Lower lobe of right lung (tissue), 2 donors: ENCODE measurements at places on chromosomes 4 and X. TPM values are rescaled to one million over a fixed set of nuclear protein-coding genes. Genes with fewer than 3 reads are reported as not detected.

Gene TLR10
- 1.2 TPM for total RNA-seq

Gene PSAPL1
- not detected for total RNA-seq

Gene NLGN4X
- total RNA-seq, result 4.8 TPM

Gene MBTPS2
- total RNA-seq, result 11.2 TPM

Gene ADGRG2
- 1.1 TPM for total RNA-seq

Gene SASH3
- total RNA-seq, result 74.9 TPM

Gene SHROOM2
- total RNA-seq, result 9.3 TPM

DNA sequence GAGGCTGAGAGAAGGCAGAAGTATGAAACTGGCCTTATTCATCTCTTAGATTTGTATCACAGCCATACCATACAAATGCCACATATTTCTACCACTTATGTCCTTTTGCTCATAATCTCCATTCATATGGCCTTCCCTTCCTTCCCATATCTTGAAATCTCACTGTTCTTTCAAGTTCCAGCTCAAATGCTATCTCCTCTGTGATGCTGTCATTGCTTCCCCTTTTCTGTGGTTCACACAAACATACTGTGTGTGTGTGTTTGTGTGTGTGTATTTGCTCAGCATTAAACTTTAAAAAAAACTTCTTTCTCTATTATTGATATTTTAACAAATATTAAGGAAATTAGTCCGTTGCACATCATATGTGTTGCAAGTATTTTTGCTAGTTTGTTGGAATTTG, 26.7 kb downstream of the PHKA1 start:
- H3K4me1 ChIP-seq, result no peaks in the 10 kb centered on the region
- H3K27me3 ChIP-seq, result no peaks in the 10 kb centered on the region
- no peak overlapping the region for H3K4me3 ChIP-seq
- H3K36me3 ChIP-seq, result no peaks in the 10 kb centered on the region
- H3K27ac ChIP-seq, result no peak overlapping the region
- no peak for DNase-seq

- no peak overlapping the region for H3K4me3 ChIP-seq
- H3K4me1 ChIP-seq, result no peaks in the 10 kb centered on the region
- H3K36me3 ChIP-seq, result no peaks in the 10 kb centered on the region
- H3K27ac ChIP-seq, result no peak overlapping the region
- H3K27me3 ChIP-seq, result no peaks in the 10 kb centered on the region
- no peak for DNase-seq
Observed at GRCh38 chr4:156169011-156169410, 215.3 kb upstream of the CTSO start.

- no peaks in the 10 kb centered on the region for H3K27me3 ChIP-seq
- no peak overlapping the region for H3K27ac ChIP-seq
- peaks cover 9% of the 10 kb centered on the region for H3K4me1 ChIP-seq
Observed at GRCh38 chr4:69744157-69744478, 16.3 kb downstream of the SULT1B1 start.

DNA sequence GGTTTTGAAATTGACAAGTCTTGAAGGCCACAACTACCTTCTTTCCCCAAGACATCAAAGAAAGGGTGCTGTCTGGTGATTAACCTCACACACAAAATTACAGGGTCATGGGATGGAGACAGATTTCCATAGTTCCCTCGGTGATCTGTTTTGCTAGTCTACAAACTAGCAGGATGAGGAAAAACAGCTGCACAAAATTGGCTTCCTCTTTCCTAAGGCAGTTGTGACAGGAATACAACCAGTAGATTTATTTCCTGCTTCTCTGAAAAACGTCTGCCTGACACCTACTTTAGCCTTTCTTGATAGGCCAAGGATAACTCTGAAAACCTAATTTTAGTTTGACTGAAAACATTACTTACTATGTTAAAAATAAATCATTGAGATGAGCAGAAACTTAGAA, 39.6 kb downstream of the DKK2 start:
- no peak overlapping the region for H3K27ac ChIP-seq
- H3K36me3 ChIP-seq, result no peaks in the 10 kb centered on the region
- no peaks in the 10 kb centered on the region for H3K27me3 ChIP-seq
- no peak overlapping the region for H3K4me3 ChIP-seq
- no peaks in the 10 kb centered on the region for H3K4me1 ChIP-seq
- no peak for DNase-seq

- no peak for DNase-seq
- H3K4me3 ChIP-seq, result no peak overlapping the region
- no peaks in the 10 kb centered on the region for H3K4me1 ChIP-seq
Observed at GRCh38 chrX:31609130-31609529, 537.3 kb upstream of the FTHL17 start.

DNA sequence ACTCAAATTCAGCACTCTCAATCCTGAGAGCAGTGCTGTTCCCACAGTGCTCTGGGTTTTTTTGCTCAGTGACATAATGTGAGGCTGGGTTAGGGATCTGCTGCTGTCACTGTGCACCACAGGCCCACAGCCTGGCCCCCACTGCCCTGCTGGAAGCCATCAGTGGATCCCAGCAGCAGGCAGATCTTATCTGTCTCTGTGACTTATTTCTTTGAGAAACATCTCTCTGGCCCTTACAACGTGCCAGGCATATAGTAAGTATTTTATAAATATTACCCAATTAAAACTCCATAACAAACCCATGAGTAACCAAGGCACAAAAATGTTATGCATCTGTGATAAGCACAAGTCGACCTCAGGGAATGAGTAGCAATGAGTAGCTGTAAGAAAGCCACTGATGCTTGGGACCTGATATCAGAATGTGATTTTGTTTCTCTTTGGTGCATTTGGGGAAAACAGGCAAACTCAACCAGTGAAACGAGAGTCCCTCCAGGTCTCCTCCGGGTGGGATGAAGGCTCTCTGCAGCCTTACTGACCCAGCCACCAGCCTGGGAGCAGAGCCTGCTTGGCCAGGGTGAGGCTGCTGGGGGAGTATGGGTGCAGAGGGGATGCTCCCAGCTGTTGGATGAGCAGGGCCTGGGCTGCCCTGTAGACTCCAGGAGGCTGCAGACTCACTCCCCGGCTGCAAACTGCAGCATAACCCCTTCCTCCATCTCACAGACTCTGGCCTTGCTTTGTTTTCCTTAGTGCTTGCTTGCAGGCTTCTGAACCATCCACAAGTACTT, 172.7 kb upstream of the LNX1 start:
- no peaks in the 10 kb centered on the region for H3K27me3 ChIP-seq
- DNase-seq, result no peak
- H3K27ac ChIP-seq, result peak overlapping the region; percentile 8
- no peak overlapping the region for H3K4me3 ChIP-seq
- H3K4me1 ChIP-seq, result peaks cover 8% of the 10 kb centered on the region

GRCh38 chr4:52657618-52658501, 1.2 kb downstream of the USP46 start:
- H3K36me3 ChIP-seq, result no peaks in the 10 kb centered on the region
- peak overlapping the region; percentile 75 for H3K4me3 ChIP-seq
- no peak for DNase-seq
- H3K27ac ChIP-seq, result no peak overlapping the region

DNA sequence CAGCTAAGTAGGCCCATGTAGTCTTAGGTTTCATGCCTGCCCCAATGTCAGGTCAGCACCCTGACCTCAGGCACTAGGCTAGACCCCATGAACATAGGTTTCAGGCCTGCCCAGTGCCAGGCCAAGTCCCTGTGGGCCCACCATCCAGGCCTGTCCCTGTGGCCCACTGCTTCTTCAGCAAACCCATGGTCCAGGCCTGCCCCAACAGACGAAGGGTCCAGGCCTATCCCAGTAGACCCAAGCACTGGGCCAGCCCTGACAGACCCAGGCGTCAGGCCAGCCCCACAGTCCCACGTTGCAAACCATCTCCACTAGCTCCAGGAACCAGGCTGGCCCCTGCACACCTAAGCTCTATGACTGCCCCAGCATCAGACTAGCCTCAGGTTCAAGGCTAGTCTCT, 92.4 kb downstream of the ENOX2 start:
- no peaks in the 10 kb centered on the region for H3K4me1 ChIP-seq
- H3K27ac ChIP-seq, result no peak overlapping the region
- no peak for DNase-seq
- no peak overlapping the region for H3K4me3 ChIP-seq
- H3K36me3 ChIP-seq, result no peaks in the 10 kb centered on the region
- no peaks in the 10 kb centered on the region for H3K27me3 ChIP-seq

DNA sequence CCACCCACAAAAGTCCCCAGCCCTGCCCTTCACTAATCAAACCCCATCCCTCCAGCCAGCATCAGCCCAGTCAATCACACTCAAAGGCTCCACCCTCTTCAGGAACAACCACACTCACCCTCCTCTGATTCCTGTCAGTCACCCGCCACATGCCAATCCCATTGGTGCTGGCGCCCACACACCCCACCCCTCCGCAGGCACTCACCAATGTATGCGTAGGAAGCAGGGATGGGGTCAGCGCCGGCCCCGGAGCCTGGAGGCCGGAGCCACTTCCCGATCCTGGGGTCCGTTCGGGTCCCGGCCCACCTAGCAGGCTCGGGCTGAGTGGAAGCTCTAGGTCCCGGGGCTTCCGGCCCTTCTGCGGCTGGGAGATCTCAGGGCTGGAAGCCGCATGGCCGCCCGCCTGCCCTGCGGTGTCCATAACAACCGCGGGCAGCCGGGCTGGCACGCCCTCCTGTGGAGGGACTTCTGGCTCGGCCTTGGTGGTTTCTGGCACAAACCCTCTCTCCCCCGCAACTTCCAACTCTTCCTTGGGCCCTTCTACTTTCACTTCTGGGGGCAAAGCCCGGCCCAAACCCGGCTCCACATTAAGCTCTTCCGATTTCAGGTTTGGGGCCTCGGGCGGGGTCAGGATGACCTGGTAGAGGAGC, 7.9 kb upstream of the CFP start:
- no peaks in the 10 kb centered on the region for H3K4me1 ChIP-seq
- H3K27ac ChIP-seq, result no peak overlapping the region
- peaks cover 53% of the 10 kb centered on the region for H3K36me3 ChIP-seq
- no peaks in the 10 kb centered on the region for H3K27me3 ChIP-seq

DNA sequence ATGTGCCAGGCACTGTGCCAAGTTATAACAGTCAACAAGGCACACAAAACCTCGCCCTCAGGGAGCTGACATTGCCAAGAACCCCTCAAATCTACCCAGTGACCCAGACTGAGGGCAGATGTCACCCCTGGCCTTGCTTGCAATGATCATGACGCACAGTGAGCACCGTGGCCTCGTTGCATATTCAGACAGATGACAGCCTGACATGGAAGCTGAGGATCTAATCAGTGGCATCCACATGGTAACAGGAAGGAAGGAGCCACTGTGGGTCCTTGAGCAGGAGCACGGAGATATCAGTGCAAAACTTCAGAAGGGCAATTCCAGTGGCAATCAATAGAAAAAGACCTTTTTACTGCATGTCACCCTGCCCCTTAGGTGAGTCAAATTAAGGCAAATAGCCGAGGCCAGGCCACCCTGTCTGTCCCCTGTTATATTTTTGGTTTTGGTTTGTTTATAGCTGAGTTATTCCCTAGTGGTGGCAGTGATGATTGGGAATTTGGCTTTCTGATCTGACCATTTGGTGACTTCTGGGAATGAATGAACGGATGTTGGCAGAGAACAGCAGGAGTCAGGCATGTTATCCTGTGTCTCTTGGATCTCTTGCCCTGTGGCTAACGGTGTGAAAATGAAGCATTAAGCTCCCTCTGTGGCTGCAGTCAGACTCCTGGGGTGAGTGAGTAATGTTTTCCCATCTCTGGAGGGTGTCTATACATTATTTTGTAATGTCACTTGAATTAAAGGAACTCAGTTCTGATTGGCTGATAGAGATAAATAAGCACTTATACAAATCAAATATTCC, 20.4 kb downstream of the WDR13 start:
- H3K4me1 ChIP-seq, result no peaks in the 10 kb centered on the region
- no peaks in the 10 kb centered on the region for H3K36me3 ChIP-seq
- no peaks in the 10 kb centered on the region for H3K27me3 ChIP-seq

- no peak overlapping the region for H3K27ac ChIP-seq
- no peaks in the 10 kb centered on the region for H3K36me3 ChIP-seq
- H3K27me3 ChIP-seq, result no peaks in the 10 kb centered on the region
- DNase-seq, result no peak
- no peaks in the 10 kb centered on the region for H3K4me1 ChIP-seq
- no peak overlapping the region for H3K4me3 ChIP-seq
Observed at GRCh38 chr4:182975806-182976205, 58.6 kb upstream of the DCTD start.

DNA sequence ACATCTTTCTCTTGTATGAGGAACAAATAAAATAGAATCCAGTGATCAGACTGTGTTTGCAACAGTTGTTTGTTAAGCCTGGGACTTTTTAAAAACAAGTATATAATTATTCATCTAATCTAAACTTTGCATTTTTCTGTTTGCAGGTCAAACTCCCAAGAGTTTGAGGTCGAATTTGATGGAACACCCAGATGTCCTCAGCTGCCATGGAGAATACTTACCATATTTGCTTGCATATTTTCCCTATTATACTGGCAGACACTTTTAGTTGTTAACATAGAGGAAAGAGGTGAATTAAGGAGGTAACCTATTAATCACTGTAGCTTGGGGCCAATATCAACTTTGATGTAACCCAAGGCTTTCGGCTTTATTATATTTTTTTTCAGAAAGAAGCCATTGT, 401.5 kb upstream of the DIPK2B start:
- no peak for DNase-seq
- H3K27me3 ChIP-seq, result no peaks in the 10 kb centered on the region
- no peaks in the 10 kb centered on the region for H3K36me3 ChIP-seq
- no peak overlapping the region for H3K4me3 ChIP-seq

DNA sequence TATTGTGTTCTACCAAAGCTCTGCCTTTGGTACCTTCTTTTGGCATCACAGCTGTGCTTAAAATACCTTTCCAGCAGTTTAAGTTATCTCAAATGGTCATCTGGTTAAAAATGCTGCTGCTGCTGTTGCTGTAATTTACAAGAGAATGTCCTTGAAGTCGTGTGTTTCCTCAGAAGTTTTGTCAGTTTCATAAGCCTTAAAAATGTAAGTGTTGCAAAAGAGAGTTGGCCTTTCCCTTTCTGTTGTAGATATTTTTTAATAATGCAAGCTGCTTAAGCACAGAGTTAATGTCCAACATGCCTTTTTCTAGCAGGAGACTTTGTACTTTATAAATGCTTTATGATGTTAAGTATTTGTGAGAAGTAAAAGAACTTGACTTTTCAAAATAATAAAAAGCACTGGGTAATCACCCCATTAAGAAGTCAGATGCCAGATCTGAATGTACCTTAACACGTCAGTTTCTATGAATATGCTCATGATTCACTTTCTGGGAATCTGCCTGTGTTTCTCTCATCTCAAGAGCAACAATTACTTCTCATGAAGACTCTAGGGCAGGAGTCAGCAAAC, 35.3 kb upstream of the TENM3 start:
- no peak for DNase-seq
- no peak overlapping the region for H3K27ac ChIP-seq
- no peaks in the 10 kb centered on the region for H3K36me3 ChIP-seq
- H3K27me3 ChIP-seq, result peaks cover 4% of the 10 kb centered on the region
